G401 (cell line): ENCODE measurements at places on chromosomes 1 and 21.
A peak's percentile ranks its signal among the peaks of the same experiment; 100 is the strongest.

- no peak for DNase-seq
Observed at GRCh38 chr1:209612646-209613399, 29.3 kb downstream of the CAMK1G start.

DNA sequence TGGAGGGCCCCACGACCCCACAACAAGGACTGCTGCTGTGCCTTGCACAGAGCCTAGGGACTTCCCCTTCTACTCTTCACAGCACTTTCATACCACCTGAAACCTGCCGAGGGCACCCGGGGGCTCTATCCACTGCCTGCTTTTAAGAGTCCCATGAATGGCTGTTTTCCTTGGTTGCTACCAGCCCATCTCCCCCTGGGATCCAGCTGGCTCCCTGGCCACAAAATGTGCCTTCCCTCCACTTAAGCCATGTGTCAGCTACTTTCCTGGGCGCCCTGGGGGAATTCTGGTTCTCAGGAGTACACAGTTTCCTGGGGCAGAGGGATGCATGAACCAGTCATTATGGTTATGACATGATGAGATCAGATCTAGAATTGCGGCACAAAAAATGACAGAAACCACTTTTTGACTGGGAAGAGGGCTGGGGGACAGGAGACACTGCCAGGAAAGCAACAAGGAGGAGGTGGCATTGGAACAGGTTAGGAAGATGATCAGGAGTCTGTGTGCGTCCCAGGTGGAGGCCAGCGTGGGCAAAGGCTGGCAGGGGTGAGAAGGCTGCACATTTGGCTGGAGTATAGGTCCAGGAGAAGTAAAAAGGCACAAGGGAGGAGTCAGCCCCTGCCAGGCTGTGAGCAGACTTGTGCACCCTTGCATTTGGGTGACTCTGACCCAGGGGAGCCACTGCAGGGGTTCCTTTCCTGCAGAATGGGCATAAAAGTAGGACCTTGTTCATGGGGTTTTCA is 3.2 kb upstream of the TNFRSF8 start:
- DNase-seq = no peak

GRCh38 chr1:247322849-247323586 is 8.6 kb downstream of the ZNF496 start:
- DNase-seq = no peak

DNA sequence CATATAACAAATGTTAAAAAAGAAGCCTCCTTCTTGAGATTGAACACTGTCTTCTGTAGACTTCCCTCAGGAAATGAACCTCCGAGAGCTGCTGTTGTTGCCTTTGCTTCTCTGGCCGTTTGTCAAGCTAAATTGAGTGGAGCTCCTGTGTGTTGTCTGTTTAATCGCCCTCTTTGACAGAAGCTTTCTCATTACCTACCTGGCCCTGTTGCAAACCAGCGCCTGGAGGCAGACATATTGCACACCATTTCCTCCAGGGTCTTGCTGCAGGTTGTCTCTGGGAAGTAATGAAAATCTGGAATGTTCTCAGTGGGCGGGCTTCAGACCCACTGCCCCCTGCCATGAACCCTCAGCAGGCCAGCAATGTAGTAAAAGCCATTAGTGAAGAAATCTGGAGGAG is 83.3 kb downstream of the GABPA start:
- peak; percentile 8 for DNase-seq

DNA sequence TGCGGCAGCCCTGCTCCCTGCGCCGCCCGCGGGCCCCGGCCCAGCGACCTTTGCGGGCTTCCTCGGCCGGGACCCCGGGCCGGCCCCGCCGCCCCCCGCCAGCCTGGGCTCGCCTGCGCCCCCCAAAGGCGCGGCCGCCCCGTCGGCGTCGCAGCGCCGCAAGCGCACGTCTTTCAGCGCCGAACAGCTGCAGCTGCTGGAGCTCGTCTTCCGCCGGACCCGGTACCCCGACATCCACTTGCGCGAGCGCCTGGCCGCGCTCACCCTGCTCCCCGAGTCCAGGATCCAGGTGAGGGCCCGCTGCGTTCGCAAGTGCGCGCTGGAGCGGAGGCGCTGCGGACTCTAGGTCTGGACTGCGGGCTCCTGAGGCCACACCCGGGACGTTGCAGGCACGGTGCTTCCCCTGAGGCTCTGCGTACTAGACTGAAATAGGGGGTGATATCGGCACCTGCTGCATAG is 351 bp downstream of the MIXL1 start:
- DNase-seq = peak; percentile 37

DNA sequence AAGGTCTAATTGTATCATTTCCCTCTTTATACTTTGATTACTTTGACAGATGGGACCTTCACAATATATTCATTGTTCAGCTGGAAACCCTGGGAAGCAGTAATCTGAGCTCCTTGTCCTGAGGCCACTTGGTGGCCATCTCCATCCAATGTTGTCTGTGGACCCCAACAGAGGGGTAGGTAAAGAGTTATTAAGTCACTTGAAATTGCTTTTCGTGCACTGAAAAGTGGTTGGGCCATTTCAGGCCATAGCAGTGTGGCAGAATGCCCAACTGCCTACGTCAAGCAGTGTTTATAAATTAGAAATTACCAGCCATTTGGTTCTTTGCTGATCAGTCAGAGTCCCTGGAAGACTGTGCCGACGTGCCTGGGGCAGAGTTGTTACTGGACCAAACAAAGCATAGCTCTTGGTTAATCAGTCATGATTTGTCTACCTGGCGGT is 308.3 kb upstream of the USP25 start:
- DNase-seq = no peak

GRCh38 chr1:5845376-5845775 is 146.8 kb downstream of the NPHP4 start:
- no peak for DNase-seq

DNA sequence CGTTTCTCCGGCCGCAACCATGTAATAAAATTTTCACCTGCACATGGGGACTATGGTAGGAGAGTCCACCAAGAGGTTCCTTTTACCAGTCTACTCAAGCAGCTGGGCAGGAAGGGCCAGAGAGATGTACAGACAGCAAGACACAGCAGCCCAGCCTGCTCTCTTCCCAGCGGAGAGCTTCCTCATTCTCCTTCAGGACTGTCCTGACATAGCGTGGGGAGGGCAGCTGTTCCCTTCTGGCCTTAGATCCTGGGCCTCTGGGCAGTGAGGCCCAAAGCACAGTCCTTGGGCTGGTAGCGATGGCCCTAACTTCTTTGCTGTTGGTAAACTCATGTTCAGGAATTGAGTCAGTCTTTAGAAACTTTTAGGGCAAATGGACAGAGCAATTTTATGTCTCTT is 89.1 kb downstream of the BCAR3 start:
- DNase-seq = no peak

- no peak for DNase-seq
Observed at GRCh38 chr21:35257413-35257812, 208.3 kb upstream of the RUNX1 start.

GRCh38 chr1:99327357-99327756 is 63.1 kb downstream of the PLPPR4 start:
- no peak for DNase-seq

DNA sequence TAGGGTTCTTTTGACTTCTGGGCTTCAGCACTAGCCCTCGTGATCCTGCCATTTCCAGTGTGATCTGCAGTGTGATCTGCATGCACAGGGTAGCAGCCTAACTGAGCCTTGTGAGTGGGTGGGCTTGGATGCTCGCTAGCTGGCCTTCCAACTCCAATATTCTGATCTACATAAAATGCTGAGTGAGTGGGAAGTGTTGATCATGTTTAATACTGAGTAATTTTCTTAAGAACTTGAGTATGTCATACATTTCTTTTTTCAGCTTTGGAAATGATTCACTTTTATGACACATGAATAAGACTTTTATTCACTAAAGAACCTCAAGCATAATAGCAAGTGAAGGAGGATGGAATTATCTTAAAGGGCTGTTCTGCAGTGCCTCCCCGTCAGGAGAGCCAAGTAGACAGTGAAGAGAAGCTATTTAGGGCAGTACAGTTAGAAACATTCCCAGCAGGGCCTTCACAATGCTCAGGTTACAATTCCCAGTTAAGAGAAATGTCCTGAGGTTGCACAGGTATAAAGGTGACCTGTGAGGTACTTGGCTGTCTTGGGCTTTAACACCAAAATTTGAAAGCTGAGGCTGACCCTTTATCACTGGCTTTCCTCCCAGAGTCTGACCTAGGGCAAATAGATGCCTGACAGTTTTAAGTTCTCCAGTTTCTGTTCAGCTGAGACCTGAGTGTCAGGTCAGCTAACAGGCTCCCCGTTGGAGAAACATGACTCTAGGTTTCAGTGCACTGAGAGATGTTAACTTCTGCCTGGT is 29.1 kb upstream of the LRRC8C start:
- no peak for DNase-seq
